HuH-7 (cell line): ENCODE measurements at places on chromosomes 16 and 17.

- no peak for DNase-seq
Measured at GRCh38 chr16:4233431-4233830, 8.4 kb downstream of the SRL start.

DNA sequence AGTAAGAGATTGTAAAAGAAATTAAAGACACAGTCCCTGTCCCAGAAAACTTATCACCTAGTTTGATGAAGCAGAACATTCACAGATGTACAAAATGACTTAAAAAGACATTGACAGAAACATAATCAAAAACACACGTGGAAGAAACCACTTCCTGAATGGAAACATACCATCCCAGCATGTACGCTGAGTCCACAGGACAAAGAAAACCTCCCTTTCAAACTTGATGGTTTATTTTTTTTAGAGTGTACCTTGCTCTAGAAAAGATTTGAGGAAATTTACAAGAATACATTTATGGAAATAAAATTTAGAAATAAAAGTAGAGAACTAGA is 140.9 kb downstream of the PMP22 start:
- no peak for DNase-seq

DNA sequence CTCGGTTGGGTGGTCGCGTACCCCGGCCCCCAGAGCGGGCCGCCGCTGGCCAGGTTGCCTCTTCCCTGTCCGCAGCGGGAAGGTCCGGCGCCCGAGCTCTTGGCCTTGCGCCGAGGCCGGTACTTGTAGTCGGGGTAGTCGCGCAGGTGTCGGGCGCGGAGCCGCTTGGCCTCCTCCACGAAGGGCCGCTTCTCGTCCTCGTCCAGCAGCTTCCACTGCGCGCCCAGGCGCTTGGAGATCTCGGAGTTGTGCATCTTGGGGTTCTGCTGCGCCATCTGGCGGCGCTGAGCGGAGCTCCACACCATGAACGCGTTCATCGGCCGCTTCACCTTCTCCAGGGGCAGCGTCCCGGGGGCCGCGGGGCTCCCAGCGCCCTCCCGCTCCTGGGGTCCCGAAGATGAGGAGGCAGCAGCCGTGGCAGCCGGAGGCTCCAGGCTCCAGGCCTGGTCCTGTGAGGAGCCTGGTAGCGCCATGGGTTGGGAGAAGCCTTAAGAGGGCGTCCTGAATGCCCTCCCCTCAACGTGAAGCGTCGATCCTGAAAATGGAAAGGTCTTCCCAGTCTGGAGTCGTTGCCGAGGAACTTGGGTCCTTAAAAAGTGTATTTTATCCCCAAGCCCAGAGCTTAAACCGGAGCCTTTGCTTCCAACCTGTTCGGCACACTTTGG is 558 bp downstream of the SOX15 start:
- no peak for DNase-seq

GRCh38 chr16:75865736-75866135 is 139.4 kb upstream of the CPHXL start:
- DNase-seq, result no peak

DNA sequence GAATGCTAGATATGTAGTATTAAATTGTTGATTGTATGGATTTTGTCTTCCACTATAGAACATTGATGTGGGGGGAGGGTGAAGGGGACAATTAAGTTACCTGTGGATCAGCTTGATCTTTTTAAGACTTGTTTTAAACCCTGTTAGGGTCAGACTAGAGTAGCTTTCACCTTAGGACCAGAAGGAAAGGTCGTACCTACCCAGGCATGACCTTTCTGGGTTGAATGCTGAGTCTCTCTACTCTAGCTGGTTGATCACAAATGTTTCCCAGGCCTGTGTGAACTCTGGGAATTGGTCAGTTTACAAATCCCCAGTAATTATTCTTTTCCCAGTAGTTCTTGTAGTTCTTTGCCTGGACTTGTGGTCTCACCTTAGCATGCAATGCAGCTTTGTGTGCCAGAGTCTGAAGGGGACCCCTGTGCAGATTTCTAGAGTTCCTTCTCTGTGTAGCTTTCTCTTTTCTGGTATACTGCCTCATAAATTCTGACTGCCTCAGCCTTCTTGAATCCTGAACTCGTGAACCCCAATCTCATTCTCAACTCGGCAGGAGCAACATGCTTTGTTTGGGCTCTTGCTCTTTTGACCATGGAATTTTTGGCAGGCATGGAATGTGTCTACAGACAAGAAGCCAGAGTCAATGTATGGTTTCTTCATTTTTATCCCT is 54.1 kb downstream of the VMP1 start:
- no peak for DNase-seq

- no peak for DNase-seq
Measured at GRCh38 chr16:85641776-85642176, 28.7 kb downstream of the GSE1 start.

GRCh38 chr16:53098526-53099317 is 43.9 kb downstream of the CHD9 start:
- no peak for DNase-seq

DNA sequence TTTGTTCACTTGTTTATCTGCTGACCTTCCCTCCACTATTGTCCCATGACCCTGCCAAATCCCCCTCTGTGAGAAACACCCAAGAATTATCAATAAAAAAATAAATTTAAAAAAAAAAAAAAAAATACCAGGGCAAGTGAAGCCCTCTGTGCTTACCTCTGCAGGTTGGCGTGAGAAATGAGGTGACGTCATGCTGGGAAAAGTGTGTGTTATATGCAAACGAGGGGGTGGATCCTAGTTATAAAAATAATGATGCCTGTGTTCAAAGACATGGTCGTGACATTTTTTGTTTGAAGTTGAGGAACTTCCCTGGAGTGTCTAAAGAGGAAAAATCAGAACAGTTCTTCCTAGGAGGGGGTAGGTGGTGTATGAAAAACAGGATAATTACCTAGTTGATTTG is 20.2 kb downstream of the TMC7 start:
- no peak for DNase-seq

DNA sequence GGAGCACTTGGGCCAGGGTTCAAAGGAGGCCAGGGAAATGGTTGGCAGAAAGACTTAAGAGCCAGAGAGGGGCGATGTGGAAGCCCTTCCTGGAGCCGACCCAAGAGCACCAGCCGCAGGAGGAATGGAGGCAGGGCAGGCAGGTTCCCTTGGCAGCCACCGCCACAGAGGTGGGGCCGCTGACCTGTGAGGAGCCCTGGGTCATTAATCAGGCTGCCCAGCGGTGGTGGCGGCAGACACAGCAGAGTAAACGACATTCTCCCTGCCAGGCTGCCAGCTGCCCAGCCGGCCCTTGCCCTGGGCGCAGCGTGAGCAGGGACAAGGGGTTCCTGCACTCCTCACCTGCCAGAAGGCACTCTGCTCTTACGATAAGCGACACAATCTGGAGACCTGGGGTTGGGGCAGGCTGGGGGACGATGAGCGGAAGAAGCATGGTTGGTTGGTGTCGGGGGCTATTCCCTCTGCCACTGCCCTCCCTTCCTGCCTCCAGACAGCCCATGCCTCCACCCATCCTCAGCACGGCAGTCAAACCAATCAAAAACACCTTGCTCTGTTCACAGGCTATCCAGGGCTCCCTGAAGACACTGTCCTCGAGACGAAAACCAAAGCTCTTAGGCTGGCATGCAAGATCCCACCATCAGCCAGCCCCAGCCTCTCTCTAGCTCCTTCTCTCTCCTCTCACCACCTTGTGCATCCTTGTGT is 40.9 kb downstream of the PLXDC1 start:
- no peak for DNase-seq

DNA sequence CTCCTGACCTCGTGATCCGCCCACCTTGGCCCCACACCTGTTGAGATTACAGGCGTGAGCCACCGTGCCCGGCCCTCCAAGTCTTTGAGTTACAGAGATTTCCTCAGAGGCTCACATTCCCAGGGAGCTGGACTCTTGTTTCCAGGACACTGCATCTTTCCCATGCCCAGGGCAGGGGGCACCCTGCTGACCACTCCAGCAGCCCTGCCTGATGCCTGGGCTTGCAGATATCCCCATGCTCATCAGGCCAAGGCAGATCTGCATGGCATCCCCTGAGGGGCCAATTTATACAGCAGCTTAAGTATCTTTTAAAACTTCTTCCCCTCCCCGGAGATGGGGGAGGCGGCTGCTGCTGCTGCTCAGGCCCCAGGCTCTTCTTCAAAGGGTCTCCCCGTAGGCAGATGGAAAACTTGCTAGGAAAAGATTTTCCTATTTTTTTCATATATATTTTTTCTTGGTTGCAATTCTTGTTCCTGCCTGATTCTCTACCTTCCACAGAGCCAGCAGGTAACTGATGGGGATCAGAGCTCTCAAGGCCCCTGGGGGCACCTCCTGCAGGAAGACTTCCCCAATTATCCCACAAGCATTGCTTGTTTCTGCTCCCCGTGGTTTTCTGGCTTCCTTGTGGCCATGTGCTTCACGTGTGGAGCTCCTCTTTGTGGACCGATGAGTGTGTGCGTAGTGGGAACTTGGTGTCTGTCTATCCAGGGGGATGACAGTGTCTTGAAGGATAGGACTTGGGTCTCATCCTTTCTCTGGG is 102.2 kb upstream of the SDK2 start:
- no peak for DNase-seq

DNA sequence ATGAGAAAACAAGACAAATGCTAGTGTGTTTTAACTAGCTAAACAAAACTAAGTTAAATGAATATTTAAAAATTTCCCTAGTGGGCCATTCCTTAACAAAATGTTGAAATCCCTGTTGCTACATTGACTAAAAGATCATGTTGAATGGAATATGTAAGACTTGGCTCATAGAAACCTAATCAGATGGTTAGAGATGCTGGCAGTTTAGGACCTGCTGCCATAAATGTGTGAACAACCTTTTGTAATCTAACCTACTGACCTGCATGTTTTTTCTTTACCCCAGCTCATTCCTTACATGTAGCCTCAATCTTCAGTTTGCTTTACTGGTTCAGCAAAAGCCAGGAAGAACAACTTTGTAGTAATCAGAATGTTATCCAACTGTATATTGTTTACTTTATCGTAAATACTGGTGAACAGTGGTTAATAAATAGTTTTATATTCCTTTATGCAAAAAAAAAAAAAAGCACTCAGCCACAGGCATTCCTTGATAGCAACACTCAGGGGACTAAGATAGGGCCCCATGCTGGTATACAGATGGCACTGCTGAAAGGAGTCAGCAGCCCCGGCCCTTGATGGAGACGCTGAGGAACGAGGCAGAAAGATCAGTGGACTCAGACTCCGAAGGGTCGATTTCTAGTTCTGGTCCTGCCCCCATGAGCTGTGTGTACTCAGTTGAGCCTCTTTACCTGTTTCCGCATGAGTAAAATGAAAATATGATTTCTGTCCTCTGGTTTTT is 78.2 kb downstream of the MARF1 start:
- no peak for DNase-seq

DNA sequence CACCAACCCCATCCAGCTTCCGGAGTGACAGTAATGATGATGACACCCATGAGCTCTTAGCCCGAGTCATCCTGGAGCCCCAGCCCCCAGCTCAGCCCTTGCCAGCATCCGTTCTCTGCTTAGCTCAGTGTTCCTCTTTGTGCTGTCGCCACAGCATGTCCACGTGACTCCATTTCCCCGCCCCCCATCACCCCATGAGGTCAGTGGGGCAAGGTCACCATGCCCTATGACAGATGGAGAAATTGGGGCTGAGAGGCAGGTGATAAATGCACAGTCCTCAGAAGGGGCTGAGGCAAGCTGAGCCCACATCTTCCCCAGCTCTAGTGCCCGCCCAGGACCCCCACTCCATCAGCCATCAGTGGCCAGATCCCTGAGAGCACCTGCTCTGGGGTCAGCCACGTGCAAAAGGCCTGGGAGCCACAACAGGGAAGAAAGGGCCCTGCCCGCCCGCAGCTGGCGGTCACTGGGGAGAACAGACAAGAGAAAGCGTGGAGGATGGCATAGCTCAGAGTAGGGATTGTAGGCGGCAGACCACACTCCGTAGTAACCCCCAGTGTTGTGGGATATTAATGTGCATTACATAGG is 17.1 kb downstream of the ITGB4 start:
- no peak for DNase-seq

- peak; percentile 70 for DNase-seq
Measured at GRCh38 chr17:49193513-49194296, 16.7 kb downstream of the GNGT2 start.

DNA sequence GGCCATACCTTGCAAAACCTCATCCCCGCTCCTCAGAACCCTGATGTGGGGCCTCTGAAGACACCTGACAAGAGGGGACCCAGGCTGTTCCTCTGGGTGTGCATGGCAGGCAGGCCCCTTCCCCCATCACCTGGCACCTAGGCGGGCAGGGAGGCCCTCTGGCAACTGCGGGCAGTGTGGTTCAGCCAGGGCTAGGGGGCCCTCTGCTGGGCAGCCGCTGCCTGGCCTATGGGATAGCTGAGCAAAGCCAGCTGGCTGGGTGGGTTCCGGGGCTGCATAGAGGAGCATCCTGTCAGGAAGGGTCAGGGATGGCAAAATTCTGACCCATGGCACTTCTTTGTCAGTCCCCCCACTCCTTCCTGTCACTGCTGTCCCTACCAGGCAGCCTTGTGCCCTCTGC is 228.7 kb upstream of the ASIC2 start:
- DNase-seq, result peak; percentile 14

- no peak for DNase-seq
Measured at GRCh38 chr16:12197812-12198211, 221.3 kb downstream of the SNX29 start.

GRCh38 chr16:81521141-81521626 is 76.6 kb downstream of the CMIP start:
- DNase-seq, result no peak

DNA sequence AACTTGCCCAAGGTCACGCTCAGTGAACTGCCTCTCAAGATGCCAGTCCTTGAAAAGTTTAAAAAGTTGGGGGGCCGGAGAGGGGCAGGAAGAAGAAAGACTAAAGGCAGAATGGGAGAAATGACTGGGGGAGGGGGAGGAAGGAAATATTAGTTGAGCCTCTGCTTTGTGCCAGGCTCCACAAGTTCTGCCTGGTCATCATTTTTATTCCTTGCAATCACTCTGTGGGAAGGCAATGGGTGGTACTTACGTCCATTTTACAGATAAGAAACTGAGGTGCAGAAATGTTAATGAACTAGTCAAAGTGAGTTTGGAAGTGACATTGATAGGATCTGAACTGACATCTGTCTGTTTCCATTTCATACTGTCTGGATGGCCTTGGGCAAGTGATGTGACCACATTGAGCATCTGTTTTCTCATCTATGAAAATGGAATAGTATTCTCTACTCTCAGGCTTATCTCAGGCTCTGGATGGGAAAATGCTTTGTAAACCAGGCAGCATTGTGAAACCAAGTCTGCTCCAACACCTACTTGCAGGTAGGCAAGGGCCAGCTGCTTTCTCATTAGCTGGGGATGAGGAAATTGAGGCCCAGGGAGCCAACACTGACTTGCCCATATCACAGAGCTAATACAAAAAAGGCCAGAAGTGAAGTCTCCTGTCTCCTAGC is 19.2 kb downstream of the ASIC2 start:
- no peak for DNase-seq

DNA sequence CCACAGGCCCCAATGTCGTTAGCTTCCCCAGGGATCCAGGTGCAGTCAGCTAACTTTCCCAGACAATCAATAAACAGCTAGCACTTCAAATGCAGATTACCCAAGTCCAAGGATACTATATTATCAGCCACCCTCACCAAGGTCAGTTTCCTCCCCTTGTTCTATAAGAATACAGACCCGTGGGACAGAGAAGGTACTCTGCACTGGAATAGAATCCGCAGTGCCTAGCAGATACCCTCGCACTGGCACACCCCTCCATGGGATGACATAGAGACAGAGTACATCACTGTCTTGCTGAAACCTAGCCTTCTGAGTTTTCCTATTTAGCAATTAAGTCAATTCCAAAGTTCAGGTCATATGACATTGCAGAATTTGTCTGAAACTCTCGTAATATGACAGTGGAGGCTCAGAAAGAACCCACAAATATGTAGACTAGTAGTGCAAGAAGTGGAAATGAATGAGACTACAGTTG is 40.0 kb upstream of the ABCA10 start:
- DNase-seq, result peak; percentile 21

- DNase-seq, result no peak
Measured at GRCh38 chr17:2905696-2906501, 109.7 kb downstream of the RAP1GAP2 start.

- no peak for DNase-seq
Measured at GRCh38 chr16:5903832-5904231, 806.2 kb upstream of the EEF2KMT start.
